GM23338 (cell line): ENCODE measurements at places on chromosomes 5 and 9. TPM values are rescaled to one million over a fixed set of nuclear protein-coding genes. Genes with fewer than 3 reads are reported as not detected.

GRCh38 chr5:72767289-72768010, 49.0 kb upstream of the TNPO1 start:
- H3K27me3 ChIP-seq, result no peaks in the 10 kb centered on the region
- H3K4me3 ChIP-seq, result no peak overlapping the region
- no peak overlapping the region for H3K27ac ChIP-seq
- H3K4me1 ChIP-seq, result no peaks in the 10 kb centered on the region

- H3K4me3 ChIP-seq, result no peak overlapping the region
- DNase-seq, result no peak
- no peaks in the 10 kb centered on the region for H3K4me1 ChIP-seq
- H3K27ac ChIP-seq, result no peak overlapping the region
- H3K36me3 ChIP-seq, result no peaks in the 10 kb centered on the region
- H3K27me3 ChIP-seq, result no peaks in the 10 kb centered on the region
Observed at GRCh38 chr9:124108216-124108615, 96.6 kb downstream of the LHX2 start.

GRCh38 chr5:10317825-10318682, 10.4 kb upstream of the CMBL start:
- no peaks in the 10 kb centered on the region for H3K4me1 ChIP-seq
- no peak overlapping the region for H3K4me3 ChIP-seq
- no peak overlapping the region for H3K27ac ChIP-seq
- no peaks in the 10 kb centered on the region for H3K36me3 ChIP-seq

DNA sequence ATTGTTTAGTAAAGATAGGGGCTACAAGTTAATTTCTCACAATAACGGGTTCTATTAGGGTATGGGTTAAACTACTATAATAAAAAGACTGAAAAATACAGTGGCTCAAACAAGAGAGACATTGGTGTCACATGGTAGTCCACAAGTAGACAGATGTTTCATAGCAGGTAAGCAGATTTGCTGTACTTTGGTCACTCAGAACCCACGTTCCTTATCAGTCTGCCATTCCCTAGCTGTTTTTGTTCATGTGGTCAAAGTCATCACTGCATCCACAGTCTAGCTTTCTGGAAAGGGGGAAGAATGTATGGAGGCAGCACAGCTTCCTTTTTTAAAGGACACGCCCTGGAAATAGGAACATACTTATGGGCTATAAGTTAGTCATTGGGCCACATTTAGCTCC, 73.0 kb downstream of the SLC12A2 start:
- H3K27me3 ChIP-seq, result no peaks in the 10 kb centered on the region
- peaks cover 7% of the 10 kb centered on the region for H3K36me3 ChIP-seq
- DNase-seq, result no peak
- no peak overlapping the region for H3K4me3 ChIP-seq
- H3K27ac ChIP-seq, result no peak overlapping the region

GRCh38 chr5:139569270-139569955, 8.3 kb downstream of the UBE2D2 start:
- no peaks in the 10 kb centered on the region for H3K27me3 ChIP-seq
- no peak for DNase-seq
- H3K4me3 ChIP-seq, result no peak overlapping the region
- H3K4me1 ChIP-seq, result peaks cover 9% of the 10 kb centered on the region

- no peaks in the 10 kb centered on the region for H3K4me1 ChIP-seq
- no peaks in the 10 kb centered on the region for H3K27me3 ChIP-seq
- no peak overlapping the region for H3K4me3 ChIP-seq
- H3K36me3 ChIP-seq, result peaks cover 8% of the 10 kb centered on the region; the same call in 1 of the 2 replicates
- no peak overlapping the region for H3K27ac ChIP-seq
Observed at GRCh38 chr5:37448941-37449340, 69.8 kb downstream of the WDR70 start.

DNA sequence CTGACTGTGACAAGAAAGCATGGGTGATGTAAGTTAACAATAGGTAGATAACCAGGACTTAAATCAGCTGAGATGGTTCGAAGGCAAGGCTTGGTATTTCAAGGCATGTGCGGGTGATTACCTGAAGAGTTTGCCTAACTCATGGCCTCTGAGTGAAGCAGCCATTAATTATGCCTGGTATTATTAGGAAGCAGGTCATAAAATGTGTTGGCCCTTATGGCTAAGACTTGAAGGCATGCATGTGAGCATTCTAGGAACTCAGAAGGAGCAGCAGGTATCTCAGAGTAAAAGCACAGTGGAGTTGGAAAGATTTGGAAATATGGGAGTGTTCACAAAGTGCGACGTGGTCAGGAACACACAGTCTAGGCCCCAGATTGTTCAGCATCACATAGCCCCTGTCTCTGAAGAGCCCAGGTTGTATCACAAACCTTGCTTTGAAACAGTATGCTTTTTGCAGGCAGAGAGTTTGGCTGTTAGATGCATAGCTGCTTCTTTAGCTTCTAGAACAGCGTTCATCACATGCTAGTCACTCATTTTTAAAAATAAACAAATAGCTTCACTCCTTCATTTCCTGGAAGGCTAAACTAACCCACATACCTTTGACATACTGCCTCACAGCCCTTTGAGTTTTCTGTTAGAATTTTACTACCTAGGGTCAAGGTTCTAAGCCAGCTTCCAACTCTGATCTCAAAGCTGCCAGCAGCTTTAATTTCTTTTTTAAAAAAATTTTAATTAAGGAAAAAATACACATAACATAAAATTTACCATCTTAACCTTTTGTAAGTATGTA, 2.1 kb downstream of the HEXB start:
- no peak overlapping the region for H3K27ac ChIP-seq
- peaks cover 6% of the 10 kb centered on the region; the same call in 1 of the 2 replicates for H3K36me3 ChIP-seq
- no peak for DNase-seq

GRCh38 chr5:181088289-181088688, 42.7 kb downstream of the OR2V1 start:
- no peak overlapping the region for H3K27ac ChIP-seq
- H3K4me3 ChIP-seq, result no peak overlapping the region
- peak; percentile 83 for DNase-seq
- no peaks in the 10 kb centered on the region for H3K36me3 ChIP-seq
- peaks cover 24% of the 10 kb centered on the region for H3K27me3 ChIP-seq

- DNase-seq, result no peak
Observed at GRCh38 chr9:114031037-114031630, 47.0 kb downstream of the AMBP start.

DNA sequence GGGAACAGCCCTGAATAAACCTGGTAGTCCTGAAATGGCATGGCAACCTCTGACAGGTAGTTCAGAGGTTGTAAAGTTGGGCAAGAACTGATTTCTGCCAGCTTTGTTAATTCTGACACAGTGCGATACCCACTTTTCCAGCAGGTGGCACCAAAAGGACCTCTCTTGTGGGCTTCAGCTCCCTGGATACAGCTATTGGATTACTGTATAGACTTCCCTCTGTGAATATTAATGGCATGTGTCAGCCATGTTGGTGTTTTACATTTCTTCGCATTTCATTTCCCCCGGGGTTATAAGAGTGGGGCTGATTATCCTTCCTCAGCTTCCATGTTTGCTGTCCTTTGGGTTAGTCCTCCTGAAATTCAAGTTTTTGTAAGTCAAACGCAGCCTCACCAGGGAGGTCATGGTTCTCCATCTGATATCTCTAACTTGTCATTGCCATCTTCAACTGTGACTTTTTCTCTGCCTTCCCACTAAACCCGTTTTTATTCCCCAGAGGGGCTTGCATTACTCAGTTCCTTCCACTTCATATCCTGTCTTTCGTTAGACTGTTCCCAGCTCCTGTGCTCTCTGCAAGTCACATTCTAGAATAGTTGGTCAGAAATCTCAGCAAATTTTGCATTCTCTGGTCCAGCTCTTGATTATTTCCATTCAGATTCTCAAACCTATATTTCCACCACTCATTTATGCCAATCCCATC, 135.6 kb downstream of the LIFR start:
- H3K27ac ChIP-seq, result no peak overlapping the region
- H3K27me3 ChIP-seq, result no peaks in the 10 kb centered on the region
- H3K36me3 ChIP-seq, result no peaks in the 10 kb centered on the region
- DNase-seq, result peak; percentile 70
- H3K4me1 ChIP-seq, result peaks cover 14% of the 10 kb centered on the region; the same call in 1 of the 2 replicates

SPINK13 gene
- not detected in 2 replicates for total RNA-seq

CCDC180 gene
- 3.2 and 7.1 TPM in 2 replicates for total RNA-seq

ROR2 gene
- total RNA-seq, result 15.5 and 18.8 TPM in 2 replicates
